ENCODE measurements at places on chromosomes 2 and 18.

DNA sequence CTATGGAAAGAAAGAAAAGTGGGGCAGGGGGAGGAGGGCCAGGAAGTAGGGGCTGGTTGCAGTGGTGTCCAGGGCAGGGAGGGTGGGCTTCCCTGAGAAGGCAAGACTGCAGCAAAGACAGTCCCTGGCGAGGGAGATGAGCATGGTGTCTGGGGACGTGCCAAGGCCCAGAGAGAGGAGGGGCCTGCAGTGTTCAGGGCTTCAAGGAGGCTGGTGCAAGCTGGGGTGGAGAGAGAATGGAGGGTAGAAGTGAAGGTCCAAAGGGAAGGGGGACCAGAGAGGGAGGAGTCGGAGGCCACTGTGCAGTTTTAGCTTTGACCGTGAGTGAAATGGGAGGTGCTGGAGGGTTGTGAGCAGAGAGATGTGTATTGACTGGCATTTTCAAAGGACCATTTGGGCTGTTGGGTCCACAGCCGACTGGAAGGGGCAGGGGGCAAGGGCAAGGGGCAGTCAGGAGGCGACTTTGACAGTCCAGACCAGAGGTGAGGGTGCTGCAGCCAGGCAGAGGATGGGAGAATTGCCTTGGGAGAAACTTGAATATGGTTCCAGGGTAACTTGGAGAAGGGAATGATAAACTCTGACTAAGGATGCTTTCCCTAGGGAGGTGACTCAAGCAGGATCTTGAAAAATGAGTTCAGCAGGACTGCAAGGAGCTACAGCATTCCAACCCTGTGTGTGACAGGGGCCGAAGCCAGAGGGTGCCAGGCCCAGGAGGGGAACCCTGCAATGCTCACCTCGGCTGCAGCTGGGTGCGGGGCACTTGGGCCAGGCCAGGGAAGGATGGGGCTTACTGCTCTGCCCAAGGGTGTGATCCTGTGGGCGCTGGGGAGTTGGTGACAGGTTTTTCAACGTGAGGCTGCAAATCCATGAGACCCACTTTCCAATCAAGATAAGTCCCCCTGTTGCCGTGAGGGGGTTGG, 177.1 kb upstream of the HAAO start:
- no peak for DNase-seq

- DNase-seq, result no peak
These were observed 59.6 kb downstream of the FEZ2 start for GRCh38 chr2:36538335-36538734.

GRCh38 chr2:138094031-138094430, 129.8 kb downstream of the HNMT start:
- DNase-seq, result no peak

- DNase-seq, result peak; percentile 64
These were observed 110.2 kb downstream of the MDH1 start for GRCh38 chr2:63698786-63699548.

DNA sequence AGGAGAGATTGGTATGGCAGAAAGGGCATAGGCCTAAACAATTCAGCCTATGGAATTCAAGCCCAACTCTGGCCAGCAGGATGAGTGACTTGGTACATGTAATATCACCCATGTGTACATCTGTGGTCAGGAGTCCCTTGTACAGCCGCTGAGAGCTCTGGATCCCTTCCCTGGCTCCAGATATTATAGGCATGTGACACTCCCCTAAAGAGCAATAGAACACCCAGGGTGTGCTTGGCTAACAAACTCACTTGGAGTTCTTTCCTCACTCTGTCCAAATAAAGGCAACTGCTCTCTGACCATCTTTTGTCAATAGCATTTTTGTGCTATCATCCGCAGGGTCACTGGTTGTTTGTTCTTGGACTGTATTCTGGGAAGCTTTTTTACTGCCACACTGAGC, 197.4 kb upstream of the NCKAP5 start:
- no peak for DNase-seq

DNA sequence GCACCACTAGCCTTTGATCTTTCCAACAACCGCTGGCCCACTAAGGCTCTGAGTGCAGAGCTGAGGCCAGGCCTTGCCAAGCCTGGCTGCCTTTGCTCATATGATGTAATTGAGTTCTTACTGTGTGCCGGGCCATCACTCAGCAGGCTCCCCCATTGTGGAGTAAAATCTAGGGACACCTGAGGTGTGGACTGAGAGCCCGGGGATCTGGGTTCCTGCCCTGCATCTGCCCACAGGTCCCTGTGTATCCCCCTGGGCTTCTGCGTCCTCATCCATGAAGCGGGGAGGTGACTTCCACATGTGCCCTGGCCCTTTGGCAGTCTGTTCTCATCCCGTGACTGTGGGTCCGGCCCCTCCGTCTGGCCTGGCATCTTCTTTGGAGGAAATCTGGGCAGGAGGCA, 33.8 kb downstream of the GREB1 start:
- no peak for DNase-seq

DNA sequence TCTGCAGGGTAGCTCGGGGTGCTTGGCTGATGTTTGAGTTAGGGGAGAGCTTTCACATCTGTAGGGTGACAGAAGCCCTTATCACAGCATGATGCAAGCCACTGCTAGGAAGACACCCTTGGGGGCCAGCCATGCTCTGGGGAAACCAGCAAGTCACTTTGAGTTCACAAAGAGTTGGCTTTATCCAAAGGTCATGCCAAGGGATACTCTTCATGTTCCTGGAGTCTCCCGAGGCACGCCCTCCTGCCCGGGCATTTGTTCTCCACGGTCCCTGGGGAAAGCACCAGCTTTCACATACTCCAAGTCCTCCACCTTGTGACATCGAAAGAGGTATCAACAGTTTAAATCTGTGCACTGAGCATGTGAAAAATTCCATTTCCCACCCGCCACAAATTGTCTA, 227.7 kb downstream of the VAPA start:
- DNase-seq, result no peak

- no peak for DNase-seq
These were observed 294.0 kb downstream of the DSC3 start for GRCh38 chr18:30748541-30748940.

GRCh38 chr18:23244401-23244800, 109.1 kb downstream of the CABLES1 start:
- DNase-seq, result no peak

DNA sequence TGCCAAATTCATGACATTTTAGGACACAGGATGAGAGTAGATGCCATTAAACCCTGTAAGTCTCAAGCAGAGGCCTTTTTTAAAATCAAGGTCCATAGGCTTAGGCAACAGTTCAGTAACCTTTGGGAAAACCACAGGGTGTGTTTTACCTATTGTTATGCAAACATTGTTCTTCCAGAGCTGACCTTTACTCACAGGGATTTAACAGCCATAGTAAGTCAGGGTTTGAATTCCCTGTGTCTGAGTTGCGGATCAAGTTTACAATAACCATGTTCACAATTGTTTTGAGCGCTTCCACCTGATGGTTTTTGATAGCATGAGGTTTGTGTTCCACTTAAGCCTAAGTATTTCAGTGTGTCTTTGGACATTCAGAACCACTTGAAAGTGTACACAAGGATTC, 160.1 kb upstream of the BOD1L2 start:
- DNase-seq, result no peak

DNA sequence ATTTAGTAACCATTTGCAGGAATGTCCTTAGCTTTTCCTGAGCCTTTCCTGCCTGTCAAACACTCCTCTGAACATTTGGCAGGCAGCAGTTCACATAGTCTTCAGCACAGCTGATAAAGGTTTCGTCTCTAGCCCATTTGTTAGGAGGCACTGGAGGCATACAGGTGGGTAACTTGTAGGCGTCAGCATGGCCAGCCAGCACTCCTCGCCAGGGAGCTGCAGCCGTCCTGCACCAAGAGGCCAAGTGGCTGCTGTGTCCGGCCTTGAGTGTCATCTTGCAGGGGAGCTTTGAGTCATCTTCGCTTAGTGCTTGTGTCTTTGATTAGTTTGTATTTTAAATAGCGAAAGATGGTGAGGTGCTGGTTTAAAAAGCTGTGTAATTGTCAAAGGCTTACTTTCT, 120.3 kb upstream of the NFATC1 start:
- DNase-seq, result no peak

GRCh38 chr2:65055422-65056214, 598 bp upstream of the CEP68 start:
- no peak for DNase-seq

DNA sequence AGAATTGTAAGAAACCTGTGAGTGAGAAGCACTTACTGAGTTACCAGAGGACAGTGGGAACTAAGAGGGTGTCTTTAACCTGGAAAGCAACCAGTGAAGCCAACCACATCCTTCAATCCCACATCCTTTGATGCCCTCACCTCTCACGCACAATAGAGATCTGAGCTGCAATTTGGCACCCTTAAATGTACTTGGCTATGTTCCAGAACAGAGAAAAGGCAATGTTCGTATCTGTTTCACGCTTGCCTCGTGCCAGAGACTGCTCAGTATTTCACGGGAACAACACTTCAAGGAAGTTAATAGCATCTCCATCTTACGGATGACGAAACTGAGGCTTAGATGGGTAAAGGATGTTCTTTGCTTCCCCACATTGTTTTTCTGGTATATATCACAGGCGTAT, 167.4 kb downstream of the DPP10 start:
- DNase-seq, result no peak

- no peak for DNase-seq
These were observed 39.2 kb downstream of the UNC50 start for GRCh38 chr2:98647636-98648035.

- DNase-seq, result no peak
These were observed 71.0 kb downstream of the PRPF40A start for GRCh38 chr2:152646264-152646663.

DNA sequence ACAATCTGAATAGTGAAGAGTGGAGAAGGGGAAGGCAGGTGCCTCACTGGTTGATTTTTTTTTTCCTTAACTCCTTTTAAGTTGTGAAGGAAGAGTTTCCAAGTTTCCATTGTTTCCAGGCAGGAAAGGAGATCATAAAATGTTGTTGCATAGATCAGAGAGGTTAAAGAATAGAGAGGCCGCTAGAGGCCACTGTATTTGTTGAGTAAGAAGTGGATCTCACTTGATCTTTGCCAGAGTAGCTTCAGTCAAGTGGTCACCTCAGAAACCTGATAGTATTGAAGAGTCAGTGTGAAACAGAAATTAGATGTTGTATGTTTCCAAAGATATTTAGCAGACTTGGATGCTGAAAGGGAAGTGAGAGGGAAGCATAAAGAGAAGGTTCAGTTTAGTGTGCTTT, 17.6 kb downstream of the CTNNA2 start:
- DNase-seq, result no peak

DNA sequence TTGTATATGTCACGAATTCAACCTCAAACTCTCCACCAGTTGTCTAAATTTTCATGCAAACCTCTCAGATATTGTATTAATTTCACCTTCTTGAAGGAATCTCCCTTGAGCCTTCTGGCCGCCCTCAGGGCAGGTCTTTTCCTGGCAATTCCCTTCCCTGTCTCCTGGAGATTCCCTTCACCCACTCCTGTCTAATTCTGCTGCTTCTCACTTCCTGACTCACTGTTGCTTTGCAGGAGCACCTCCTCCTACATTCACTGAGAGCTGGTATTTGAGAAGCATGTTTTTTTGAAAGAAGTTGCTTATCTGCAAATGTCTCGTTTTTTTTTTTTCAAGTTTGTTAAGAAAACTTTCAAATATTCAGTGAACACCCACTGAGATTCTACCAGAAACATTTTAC, 79.9 kb upstream of the OTOS start:
- no peak for DNase-seq

DNA sequence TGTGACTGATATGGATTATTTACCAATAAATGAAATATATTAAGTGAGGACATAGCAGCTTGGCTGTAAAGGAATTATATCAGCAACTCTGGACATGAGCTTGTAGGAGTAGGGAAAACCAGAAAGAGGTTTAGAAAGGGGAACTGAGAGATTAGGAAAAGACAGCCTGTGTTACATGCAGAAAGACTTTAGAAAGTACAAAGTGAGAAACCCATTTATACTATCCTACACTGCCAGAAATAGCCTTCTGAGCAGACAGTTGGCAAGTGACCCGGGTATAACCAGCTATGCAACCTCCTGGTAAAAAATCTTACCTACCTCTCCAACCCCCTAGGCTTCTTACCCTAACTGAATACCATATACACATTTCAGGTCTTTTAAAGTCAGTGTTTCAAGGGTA, 134.1 kb downstream of the ANKRD44 start:
- DNase-seq, result no peak

DNA sequence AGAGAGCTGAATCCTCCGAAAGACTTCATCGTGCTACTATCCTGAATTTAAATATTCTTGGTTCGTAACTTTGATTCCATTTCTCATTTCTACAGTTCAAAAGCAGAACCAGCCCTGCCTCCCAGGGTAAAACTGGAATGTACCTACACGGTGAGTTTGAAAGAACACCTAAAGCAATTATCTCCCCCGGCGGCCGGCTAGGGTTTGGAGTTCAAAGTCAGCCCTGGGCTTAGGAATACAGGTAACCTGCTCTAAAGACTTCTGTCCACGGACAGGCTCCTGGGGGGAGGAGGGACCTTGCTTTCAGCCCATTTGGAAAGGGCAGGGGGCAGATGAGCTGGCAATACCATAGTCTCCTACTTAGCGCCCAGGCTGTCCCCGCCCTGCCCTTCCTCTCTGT, 32.3 kb downstream of the CYP27C1 start:
- no peak for DNase-seq

DNA sequence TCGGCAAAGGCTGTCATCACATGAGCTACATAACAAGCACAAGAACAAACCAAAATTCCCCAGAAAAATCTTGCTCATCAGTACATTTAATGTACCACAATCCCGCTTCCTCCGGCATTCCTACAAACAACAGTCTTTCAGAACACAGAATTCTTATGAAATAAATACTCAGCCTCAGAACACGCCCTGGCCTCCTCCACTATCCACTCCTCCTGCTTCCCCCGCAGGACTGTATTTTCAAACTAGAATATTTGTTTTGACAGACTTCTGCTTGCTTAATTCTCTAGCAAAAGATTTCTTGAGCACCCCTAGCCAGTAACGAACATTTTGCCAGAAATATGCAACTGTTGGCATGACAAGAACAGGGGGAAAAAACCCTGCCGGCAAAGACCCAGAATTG, 131.2 kb downstream of the THADA start:
- no peak for DNase-seq

GRCh38 chr18:13395577-13395976, 177.0 kb downstream of the LDLRAD4 start:
- DNase-seq, result no peak

DNA sequence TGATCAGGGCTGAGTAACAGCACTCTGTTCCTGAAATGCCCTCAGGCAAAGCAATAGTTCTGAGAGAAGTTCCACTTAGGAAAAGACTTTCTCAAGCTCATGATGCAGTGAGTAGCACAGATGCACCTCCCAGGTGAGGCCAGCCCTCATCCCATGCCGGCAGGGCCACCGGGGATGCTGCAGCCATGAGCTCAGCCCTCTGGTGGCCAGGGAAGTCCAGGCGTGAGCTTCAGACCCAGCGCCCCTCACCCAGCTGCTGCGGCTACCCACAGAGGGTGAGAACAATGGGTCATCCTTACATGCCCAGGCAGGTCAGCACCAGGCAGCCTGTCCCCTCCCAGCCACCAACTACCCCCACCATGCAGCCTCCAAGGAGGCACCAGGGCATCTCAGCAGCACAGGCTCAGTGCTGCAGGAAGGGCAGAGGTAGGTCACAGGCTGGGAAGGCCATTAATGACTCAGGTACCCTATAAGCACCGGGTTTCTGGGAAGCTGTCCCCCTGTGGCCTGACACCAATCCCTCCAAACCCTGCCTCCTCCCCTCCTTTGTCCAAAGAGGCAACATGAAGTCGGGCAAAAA, 50.6 kb downstream of the TTC32 start:
- no peak for DNase-seq
